ENCODE measurements at places on chromosomes 5 and 9.

- DNase-seq = no peak
Observed at GRCh38 chr9:91374939-91375338, 13.2 kb upstream of the AUH start.

DNA sequence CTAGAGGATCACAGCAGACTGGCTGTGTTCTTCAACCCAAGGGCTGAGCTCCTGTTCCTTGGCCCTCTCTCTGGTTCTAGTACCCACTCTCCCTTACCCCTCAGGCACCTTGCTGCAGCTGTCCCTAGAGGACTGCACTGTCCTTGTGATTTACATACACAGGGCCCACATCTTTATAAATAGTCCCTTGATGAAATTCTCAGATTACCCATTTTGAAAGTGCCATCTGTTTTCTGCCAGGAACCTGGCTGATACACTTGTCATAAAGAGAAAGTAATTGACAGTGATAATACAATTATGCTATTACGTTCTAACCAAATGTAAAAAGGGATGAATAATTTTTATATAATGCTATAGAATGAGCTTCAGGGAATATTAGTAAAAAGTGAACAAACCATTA lies 16.5 kb upstream of the SPARC start:
- no peak for DNase-seq

DNA sequence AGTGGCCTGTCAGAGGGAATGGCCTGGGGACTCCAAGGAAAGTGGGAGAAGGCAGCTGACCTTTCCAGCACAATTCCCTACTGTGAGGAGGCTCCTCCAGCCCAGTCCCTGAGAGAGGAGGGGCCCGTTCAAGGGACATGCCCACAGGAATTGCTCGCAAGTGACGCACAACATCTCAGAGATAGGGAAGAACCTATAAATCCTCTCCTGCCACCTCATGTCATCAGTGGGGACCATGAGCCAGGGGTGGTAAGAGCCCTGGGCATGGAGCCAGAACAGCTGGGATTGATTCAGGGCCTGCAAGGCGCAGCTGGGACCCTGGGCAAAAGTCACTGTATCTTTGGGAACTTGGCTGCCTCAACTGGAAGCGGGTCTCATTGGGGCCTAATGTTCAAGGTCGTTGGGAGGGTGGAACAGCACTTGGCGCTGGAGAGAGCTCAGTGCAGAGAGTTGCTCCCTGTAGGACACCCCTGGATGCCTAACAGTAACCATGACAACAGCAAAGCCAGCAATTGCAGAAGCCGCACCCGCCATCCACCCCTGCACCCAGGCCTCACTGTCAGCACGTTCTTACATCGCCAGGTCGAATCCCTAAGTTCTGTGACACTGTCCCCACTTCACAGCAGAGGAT lies 41.3 kb upstream of the ORM1 start:
- no peak for DNase-seq

DNA sequence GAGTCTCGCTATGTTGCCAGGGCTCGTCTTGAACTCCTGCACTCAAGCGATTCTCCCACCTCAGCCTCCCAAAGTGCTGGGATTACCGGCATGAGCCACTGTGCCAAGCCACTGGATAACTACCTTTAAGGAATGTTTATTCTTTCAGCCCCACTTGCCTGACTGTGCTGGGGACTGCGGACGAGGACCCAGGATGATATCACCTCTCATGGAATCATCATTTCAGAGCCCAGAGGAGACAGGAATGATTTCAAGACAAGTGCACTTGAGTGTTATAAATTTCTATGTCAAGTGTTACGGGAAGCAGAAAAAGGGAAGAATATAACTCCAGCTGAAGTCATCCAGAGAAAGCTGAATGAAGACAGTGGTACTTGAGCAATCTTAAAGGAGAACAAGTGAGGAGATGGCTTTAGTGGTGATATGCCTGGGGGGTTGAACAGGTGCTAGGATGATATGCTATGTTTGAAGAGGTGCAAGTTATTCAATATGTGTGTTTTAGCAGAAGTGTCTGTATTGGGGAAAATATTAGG lies 109.3 kb downstream of the DCP2 start:
- DNase-seq = no peak

DNA sequence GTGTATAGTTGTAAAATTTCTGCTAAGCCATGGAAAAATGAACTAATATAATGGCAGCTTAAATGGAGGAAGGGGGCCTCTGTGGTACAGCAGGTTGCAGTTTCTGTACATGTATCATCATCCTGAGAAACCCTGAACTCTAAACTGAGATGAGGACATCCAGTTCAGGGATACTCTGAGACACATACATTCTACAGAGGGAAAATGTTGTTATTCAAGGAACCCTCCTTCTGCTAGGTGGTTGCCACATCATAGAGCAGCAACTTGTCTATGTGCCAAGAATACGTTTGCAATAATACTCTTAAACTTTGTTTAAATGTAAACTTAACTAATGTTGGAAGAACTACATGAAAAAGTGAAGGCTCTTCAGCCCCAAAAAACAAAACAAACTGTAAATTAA lies 1310.8 kb upstream of the WWC1 start:
- DNase-seq = no peak

- DNase-seq = no peak
Observed at GRCh38 chr5:144144956-144145751, 25.3 kb downstream of the YIPF5 start.

- no peak for DNase-seq
Observed at GRCh38 chr5:29963956-29964355, 1229.5 kb upstream of the CDH6 start.

Data from cortex of kidney (tissue), 1 donor.